ENCODE measurements at places on chromosomes 3 and 15. TPM values are rescaled to one million over a fixed set of nuclear protein-coding genes. Genes with fewer than 3 reads are reported as not detected.

- H3K4me3 ChIP-seq = no peak overlapping the region
- H3K36me3 ChIP-seq = no peaks in the 10 kb centered on the region
- H3K4me1 ChIP-seq = peaks cover 12% of the 10 kb centered on the region
- no peaks in the 10 kb centered on the region for H3K27me3 ChIP-seq
These were observed 24.8 kb upstream of the PDCD6IP start for GRCh38 chr3:33773637-33774036.

DNA sequence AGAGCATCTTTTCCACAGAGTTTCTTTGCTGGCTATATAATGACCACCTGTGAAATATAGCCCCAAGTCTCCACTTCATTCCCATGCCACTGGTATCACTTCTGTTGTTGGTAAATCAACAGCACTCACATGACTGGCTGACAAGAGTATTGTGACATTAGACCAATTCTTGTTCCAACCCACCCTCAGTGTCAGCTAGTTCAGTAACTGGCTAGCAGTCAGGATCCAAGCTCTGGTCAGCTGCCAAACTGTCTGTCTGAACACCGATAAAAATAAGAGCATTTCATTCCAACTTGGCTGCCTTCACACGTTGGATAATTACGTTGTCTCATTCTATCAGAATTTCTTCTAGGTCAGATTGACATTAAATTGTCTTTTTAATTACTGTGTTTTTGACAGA is 166.5 kb downstream of the USP13 start:
- H3K36me3 ChIP-seq = no peaks in the 10 kb centered on the region
- no peak overlapping the region for H3K27ac ChIP-seq
- H3K27me3 ChIP-seq = no peaks in the 10 kb centered on the region
- DNase-seq = no peak
- no peaks in the 10 kb centered on the region for H3K4me1 ChIP-seq
- no peak overlapping the region for H3K4me3 ChIP-seq

GRCh38 chr3:16372362-16373292 is 107.6 kb downstream of the OXNAD1 start:
- peaks cover 5% of the 10 kb centered on the region for H3K36me3 ChIP-seq

Gene SLC28A2
- not detected for polyA plus RNA-seq

DNA sequence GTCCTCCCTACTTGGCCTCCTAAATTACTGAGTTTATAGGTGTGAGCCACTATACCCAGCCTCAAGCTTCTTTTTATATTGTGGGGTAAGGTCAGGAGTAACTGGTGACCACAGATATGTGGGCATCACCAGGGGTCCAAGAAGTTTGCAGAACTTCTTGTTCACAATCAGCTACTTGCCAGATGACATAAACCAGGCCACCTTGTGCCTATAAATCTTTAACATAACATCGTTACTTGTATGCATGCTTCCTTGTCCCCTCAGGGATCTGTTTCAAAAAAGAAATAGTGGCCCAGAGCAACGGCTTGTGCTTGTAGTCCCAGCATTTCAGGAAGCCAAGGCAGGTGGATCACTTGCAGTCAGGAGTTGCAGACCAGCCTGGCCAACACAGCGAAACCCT is 115.1 kb upstream of the FAM174B start:
- no peaks in the 10 kb centered on the region for H3K4me1 ChIP-seq
- no peak overlapping the region for H3K4me3 ChIP-seq

GRCh38 chr3:32076566-32076965 is 29.9 kb upstream of the GPD1L start:
- H3K4me3 ChIP-seq = no peak overlapping the region
- no peaks in the 10 kb centered on the region for H3K4me1 ChIP-seq
- H3K27ac ChIP-seq = no peak overlapping the region
- H3K36me3 ChIP-seq = no peaks in the 10 kb centered on the region

DNA sequence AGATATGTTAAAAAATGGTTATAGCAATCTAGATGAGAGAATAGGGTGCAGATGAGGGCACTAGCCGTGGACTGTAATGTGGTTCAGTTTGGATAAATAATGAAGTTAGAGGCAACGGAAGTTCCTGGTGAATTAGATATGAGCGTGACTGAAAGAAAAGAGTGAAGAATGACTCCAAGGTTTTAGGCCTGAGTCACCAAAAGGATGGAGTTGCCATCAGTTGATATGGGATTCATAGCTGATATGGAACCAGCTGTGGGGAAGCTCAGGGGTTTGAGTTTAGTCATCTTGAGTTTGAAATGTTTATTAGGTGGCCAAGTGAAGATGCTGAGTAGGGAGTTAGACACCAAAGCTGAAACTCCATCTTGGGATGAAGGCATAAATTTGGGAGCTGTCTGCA is 66.2 kb downstream of the SSR3 start:
- no peaks in the 10 kb centered on the region for H3K36me3 ChIP-seq
- H3K4me1 ChIP-seq = peaks cover 18% of the 10 kb centered on the region
- H3K27ac ChIP-seq = no peak overlapping the region
- no peak overlapping the region for H3K4me3 ChIP-seq

Gene NMNAT3
- polyA plus RNA-seq = 1.5 TPM

GRCh38 chr3:113157408-113158030 is 53.8 kb upstream of the BOC start:
- no peak for DNase-seq
- no peaks in the 10 kb centered on the region for H3K27me3 ChIP-seq
- H3K4me3 ChIP-seq = no peak overlapping the region
- H3K27ac ChIP-seq = no peak overlapping the region
- H3K4me1 ChIP-seq = peaks cover 3% of the 10 kb centered on the region
- no peaks in the 10 kb centered on the region for H3K36me3 ChIP-seq
